ENCODE measurements at places on chromosomes 4 and X.

DNA sequence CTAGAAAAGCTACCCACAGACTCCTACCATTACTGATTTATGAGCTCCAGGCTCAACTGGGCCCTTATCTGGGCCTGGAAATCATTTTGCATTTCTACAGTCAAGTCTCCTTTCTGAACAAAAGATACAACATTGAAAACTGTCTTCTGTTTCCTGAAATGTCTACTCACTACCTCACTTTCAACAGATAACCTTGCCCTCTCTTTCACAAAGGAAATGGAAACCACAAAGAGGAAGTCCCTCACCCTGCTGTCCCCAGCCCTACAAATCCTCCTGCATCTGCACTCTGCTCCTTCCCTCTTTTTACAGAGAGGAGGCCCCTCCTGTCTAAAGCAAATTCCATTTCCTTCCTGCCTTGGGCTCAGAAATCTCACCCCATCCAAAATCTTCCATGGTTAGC lies 24.8 kb upstream of the CYBB start:
- no peak for DNase-seq

DNA sequence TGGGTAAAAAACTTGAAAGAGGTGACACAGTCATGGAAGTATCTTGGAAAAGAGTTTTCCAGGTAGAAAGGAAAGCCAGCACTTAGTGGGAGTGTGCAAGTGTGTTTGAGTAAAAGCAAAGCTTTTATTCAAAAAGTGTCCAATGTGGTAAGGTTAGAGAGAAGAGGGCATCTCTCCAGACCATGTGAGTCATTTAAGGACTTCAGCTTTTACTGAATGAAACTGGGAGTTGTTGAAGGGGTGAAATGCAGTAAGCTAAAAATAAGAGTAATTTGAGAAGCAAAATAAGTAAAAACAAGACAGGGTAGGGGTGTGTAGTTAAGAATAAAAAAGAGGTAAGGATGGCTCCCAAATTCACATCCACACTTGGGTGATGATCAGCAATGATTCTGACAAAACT lies 238.9 kb downstream of the SLC7A11 start:
- DNase-seq, result no peak

DNA sequence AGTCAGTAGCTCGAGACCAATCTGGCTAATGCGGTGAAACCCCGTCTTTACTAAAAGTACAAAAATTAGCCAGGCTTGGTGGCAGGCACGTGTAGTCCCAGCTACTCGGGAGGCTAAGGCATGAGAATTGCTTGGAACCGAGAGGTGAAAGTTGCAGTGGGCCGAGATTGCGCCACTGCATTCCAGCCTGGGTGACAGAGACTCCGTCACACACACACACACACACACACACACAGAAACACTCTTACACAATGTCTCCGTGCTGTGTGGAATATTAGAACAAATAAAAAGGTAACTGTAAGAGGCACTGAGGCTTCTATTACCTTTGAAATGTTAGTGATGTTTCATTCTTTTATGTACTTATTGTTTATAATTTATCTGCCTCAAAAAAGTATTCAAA lies 326.6 kb downstream of the GPAT3 start:
- DNase-seq, result no peak

DNA sequence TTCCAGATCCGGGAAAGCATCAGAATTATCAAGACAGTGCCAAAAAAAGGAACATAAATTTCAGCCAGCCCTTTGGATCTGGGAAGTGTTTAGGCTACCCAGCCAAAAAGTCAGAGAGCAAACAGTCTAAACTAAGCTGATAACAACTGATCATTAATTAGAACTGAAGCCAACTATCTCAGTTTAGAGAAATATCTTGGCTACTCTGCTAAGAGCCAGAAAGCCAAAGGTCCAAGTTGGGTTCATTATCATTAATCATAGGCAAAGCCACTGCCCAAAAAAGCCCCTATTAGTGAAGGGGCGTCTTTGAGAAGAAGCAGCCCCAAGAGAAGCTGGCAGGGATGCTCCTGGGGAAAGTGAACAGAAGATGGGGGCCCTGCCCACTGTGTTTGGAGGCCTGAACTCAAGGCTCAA lies 37.0 kb upstream of the SHISA3 start:
- no peak for DNase-seq

DNA sequence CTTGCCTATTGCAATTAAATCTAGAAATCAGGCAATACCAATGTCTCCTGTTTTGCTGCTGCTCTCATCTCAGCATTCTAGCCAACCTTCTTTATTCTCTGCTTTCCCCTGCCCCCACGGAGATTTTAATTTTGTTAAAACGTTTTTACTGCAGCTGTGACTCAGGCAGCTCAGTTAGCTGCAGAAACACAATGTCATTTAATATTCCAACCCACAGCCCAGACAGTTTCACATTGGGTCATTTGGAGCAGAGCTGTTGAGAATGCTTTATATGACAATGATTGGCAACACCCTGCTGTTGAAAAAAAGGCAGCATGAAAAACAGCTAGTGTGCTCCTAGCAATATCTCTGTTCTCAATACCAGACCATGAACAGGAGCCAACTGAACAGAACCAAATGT lies 12.6 kb upstream of the SLC10A4 start:
- DNase-seq, result no peak

DNA sequence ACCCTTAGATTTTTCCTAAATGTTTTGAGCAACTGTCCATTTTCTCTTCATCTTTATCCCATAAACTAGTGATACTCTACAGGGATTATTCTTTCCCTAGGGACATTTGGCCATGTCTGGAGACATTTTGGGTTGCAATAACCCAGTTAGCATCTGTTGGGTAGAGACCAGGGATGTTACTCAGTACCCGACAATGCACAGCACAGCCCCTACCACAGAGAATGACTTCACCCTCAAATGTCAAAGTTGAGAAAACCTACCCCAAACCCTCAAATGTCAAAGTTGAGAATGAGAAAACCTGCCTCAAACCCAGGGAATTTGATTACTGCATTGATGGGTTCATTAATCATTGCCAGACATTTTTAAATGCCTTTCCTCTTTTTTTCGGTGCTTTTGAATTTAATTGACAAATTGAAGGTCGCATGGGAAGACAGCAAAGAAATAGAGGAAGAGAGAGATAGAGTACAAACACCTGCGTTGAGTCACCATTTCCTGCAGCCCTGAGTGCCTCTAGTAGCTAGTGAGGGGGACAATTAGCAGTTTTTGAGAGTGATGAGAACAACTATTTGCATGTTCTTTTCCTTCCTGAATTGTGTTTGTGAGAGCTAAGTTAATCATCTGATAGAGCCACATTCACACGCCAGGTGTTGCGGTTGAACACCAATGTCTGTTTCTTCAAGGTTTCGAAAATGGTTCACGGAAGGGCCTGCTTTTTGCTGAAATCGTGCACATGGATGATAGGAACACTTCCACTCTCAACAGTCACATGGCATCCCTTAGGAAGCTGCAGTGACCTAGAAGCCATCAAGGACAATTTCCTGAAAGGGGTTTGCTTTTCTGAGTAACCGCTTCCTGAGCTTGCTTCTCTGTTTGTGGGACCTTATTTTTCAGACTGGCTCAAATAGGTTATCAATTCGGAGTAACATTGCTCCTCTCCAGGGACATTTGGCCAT lies 203.9 kb upstream of the VCX3A start:
- no peak for DNase-seq

- DNase-seq, result no peak
These were observed 17.3 kb downstream of the TSC22D3 start for GRCh38 chrX:107758231-107758766.

- no peak for DNase-seq
These were observed 63.7 kb upstream of the PDGFRA start for GRCh38 chr4:54165438-54165837.

DNA sequence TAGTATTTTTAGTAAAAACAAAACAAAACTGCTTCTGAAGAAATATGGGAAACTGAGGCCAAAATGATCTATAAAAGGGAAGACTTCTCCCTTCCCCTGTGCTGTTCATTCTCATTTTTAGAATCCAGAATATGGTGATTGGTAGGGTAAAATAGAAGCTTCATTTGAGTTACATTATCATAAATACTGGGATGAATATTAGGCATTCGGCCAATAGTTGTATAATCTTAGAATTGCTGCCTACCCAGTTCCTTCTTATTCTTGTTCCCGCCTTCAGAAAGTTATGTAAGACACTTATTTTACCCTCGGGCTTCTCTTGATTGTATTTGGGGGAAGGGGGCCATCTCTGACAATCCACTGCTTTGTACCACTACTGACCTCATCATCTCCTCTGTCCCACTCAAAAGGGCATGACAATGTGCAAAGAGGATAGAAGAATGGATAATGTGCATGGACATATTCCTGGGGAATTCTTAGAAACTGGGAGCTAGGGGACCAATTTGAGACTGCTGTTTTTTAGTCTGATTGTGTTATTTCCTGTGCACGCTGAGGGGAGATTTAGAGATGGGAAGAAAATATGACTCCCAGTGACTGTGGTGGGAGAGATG lies 588 bp downstream of the ART3 start:
- no peak for DNase-seq

DNA sequence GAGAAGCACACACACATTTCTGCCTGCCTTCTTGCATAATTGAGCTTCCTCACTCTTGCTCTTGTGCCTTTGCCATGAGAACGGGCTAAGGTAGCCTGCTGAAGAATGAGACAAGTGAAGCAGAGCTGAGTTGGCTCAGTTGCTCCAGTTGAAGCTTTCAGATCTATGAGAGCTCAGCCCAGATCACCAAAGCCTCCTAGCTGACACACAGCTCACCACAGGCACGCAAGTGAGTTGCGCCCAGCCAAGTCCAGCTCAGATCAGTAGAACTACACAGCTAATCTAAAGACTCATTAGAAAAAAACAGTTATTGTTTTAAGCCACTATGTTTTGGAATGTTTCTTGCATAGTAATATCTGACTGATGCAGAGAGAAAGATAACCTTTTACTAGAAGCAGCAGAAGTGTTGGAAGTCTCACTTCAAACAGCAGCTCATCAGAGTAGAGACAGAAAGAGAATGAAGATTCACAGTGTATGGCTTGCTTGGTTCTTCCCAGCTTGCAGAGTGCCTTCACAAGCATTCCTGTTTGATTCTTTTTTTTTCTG lies 362.4 kb downstream of the MID1IP1 start:
- DNase-seq, result no peak

GRCh38 chr4:105350859-105351490 lies 122.9 kb downstream of the PPA2 start:
- no peak for DNase-seq

GRCh38 chr4:36687681-36688080 lies 406.3 kb downstream of the DTHD1 start:
- DNase-seq, result no peak

- no peak for DNase-seq
These were observed 51.6 kb downstream of the NSD2 start for GRCh38 chr4:1922821-1923220.

- no peak for DNase-seq
These were observed 237.5 kb upstream of the ANXA10 start for GRCh38 chr4:167854881-167855280.

- DNase-seq, result peak; percentile 48
These were observed 2.1 kb downstream of the GEMIN8 start for GRCh38 chrX:14027511-14028019.

GRCh38 chr4:168199260-168199957 lies 107.1 kb downstream of the ANXA10 start:
- DNase-seq, result no peak

DNA sequence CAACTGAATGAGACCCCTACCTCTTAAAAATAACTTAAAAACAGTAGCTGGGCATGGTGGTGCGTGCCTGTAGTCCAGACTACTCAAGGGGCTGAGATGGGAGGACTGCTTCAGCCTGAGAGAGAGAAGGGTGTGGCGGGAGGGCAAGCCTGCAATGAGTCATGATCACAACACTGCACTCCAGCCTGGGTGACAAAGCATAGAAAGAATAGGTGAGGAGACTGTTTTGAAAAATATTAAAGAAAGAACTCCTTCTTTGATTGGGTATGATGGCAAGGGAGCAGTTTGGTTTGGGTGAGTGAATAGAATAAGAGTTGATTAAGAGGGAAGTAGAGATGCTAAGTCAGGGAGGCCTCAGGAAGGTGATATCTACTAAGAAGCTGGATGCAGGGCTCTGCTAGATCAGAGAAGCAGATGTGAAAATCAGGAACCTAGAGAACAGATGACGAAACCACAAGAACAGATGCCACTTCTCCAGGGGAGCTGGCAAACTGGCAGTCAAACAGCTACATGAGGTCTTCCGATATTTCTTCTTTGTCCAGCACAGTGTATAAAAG lies 318.6 kb downstream of the OPHN1 start:
- DNase-seq, result no peak

Measured in glomerular endothelial cell (primary cell).